ENCODE measurements at places on chromosomes 16 and 17. TPM values are rescaled to one million over a fixed set of nuclear protein-coding genes. Genes with fewer than 3 reads are reported as not detected.

Gene CES1
- 2.0 TPM for total RNA-seq

Gene GPR142
- total RNA-seq = not detected

Gene CDT1
- 2.4 TPM for total RNA-seq

Gene ALOX12B
- not detected for total RNA-seq

Gene EPOP
- total RNA-seq = 0.90 TPM

Gene TIGD7
- total RNA-seq = 3.9 TPM

Gene ASIC2
- total RNA-seq = not detected

Gene CD300LG
- total RNA-seq = not detected

Gene OR3A3
- not detected for total RNA-seq

Gene EFNB3
- total RNA-seq = 1.4 TPM

Gene PRSS36
- total RNA-seq = 0.45 TPM

Gene EFCAB5
- not detected for total RNA-seq

Gene TNFRSF17
- total RNA-seq = 0.12 TPM

Gene KRTAP9-8
- total RNA-seq = not detected

Gene TBC1D3E
- not detected for total RNA-seq

Gene PIP4K2B
- 90.7 TPM for total RNA-seq

Gene MYH8
- not detected for total RNA-seq

Gene RNU2-1
- not detected for total RNA-seq

Gene CSH2
- total RNA-seq = not detected

Gene ZNF821
- total RNA-seq = 5.6 TPM

Gene CACNG5
- not detected for total RNA-seq

Gene MFAP4
- total RNA-seq = 11.0 TPM

Gene AIPL1
- not detected for total RNA-seq

Gene TBC1D3B
- 1.8 TPM for total RNA-seq

Gene LRRC37A2
- 1.2 TPM for total RNA-seq

Gene EPN3
- total RNA-seq = under 0.01 TPM

Gene KRTAP9-4
- not detected for total RNA-seq

Gene SLFN11
- total RNA-seq = 62.4 TPM

Gene SLFN14
- not detected for total RNA-seq
